ENCODE measurements at places on chromosomes 12 and 14. TPM values are rescaled to one million over a fixed set of nuclear protein-coding genes. Genes with fewer than 3 reads are reported as not detected.

GRCh38 chr12:124218243-124218560 lies 76.7 kb upstream of the RFLNA start:
- no peak for DNase-seq

CTDSP2 gene
- 138 TPM for total RNA-seq

DNA sequence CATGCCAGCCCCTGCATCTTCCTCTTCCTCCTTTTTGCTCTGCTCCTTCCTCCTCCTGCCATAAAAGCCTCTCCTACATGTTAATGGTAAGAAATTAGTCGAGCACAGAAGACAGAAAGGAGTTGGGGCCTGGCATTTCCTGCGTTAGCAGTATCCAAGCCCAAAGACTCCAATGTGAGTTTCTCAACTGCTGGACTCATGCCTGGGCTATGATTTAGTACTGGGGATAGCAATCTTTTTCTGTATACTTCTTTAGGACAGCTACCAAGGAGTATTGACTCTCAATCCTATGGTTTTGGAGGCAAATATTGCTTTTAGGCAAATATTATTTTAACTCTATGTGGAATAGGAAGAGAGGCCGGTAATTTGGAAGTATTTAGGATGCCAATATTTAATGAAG lies 18.0 kb upstream of the SLC38A4 start:
- no peak for DNase-seq

GOLGA5 gene
- 42.9 TPM for total RNA-seq

GRCh38 chr12:120855823-120856588 lies 48.2 kb downstream of the SPPL3 start:
- no peak for DNase-seq

- DNase-seq, result no peak
Measured at GRCh38 chr12:60106214-60106613, 510.4 kb downstream of the SLC16A7 start.

- DNase-seq, result no peak
Measured at GRCh38 chr12:1273051-1273450, 282.0 kb downstream of the ERC1 start.

DNA sequence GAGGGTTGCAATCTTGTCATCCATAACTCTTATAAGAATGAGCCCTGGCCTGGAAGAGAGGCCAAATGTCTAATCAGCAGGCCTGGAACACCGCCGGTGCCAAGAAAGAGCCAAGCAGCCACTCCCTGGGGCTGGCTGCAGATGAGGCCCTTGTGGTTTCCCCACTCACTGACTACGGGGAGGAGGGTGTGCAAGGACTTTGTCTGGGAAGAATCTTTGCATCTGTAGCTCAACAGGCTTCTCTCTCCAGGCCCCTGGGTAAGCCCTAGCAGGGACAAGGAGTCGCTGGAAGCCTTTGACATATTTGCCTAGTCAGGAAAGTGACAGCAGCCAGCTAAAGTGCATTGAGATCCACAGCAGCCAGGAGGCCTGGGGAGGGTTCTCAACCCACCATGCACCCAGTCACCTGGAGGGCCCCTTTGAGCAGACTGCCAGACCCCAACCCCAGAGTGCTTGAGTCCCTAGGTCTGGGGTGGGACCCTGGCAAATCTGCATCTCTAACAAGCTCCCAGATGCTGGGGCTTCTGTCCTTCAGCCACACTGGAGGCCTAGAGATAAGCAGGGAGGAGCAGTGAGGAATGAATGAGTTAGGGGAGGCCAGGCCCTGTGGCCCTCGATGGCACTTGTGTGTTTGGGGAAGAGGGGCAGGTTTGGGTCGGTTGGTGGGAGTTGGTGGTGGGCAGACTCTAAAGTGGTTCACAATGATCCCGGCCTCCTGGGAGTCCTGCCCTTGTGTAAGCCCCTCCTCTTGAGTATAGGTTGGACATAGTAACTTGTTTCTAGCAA lies 13.9 kb upstream of the LRTM2 start:
- peak; percentile 66 for DNase-seq

- DNase-seq, result peak; percentile 36
Measured at GRCh38 chr14:99143126-99143525, 128.9 kb downstream of the BCL11B start.

GRCh38 chr12:114440270-114441038 lies 34.5 kb upstream of the TBX5 start:
- DNase-seq, result no peak

EPYC gene
- not detected for total RNA-seq
